ENCODE measurements at places on chromosomes 5 and 9.

- H3K4me3 ChIP-seq: peak overlapping the region; percentile 64
- DNase-seq: no peak
- no peaks in the 10 kb centered on the region for H3K27me3 ChIP-seq
- H3K4me1 ChIP-seq: peaks cover 11% of the 10 kb centered on the region
- H3K36me3 ChIP-seq: no peaks in the 10 kb centered on the region
- peak overlapping the region; percentile 92 for H3K27ac ChIP-seq
Measured at GRCh38 chr9:106861640-106862109, 1.3 kb upstream of the ZNF462 start.

DNA sequence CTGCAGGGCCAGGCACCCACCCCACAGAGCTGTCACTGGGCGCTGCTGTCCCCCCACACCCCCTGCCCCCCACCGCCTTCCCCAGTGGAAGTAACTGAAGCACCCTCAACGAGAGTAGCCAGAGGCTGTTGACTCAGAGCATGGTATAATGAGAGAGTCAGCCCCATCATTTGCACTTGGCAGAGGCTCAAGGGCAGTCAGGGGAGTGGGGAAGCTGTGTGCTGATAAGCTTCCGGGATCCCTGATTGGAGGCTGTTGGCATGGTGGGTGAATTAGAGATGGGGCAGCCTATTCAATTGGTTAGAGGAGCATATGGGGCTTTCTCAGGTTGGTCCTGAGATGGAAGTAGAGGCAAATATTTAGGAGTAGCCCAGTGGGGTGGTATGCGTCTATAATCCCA, 77.1 kb upstream of the GOLM1 start:
- H3K4me1 ChIP-seq: no peaks in the 10 kb centered on the region
- peak; percentile 3 for DNase-seq
- H3K36me3 ChIP-seq: no peaks in the 10 kb centered on the region
- no peaks in the 10 kb centered on the region for H3K27me3 ChIP-seq
- H3K27ac ChIP-seq: no peak overlapping the region

- H3K4me3 ChIP-seq: no peak overlapping the region
- no peaks in the 10 kb centered on the region for H3K4me1 ChIP-seq
- no peaks in the 10 kb centered on the region for H3K36me3 ChIP-seq
- no peak overlapping the region for H3K27ac ChIP-seq
- no peaks in the 10 kb centered on the region for H3K27me3 ChIP-seq
Measured at GRCh38 chr5:123000731-123001130, 35.8 kb downstream of the PPIC start.

- H3K27me3 ChIP-seq: no peaks in the 10 kb centered on the region
- H3K4me1 ChIP-seq: no peaks in the 10 kb centered on the region
- DNase-seq: no peak
- no peak overlapping the region for H3K27ac ChIP-seq
- no peak overlapping the region for H3K4me3 ChIP-seq
- no peaks in the 10 kb centered on the region for H3K36me3 ChIP-seq
Measured at GRCh38 chr5:139839918-139840317, 44.3 kb downstream of the PSD2 start.

GRCh38 chr5:1636981-1637638, 113.3 kb upstream of the LPCAT1 start:
- H3K36me3 ChIP-seq: no peaks in the 10 kb centered on the region
- H3K27me3 ChIP-seq: no peaks in the 10 kb centered on the region
- no peak for DNase-seq
- no peak overlapping the region for H3K27ac ChIP-seq

DNA sequence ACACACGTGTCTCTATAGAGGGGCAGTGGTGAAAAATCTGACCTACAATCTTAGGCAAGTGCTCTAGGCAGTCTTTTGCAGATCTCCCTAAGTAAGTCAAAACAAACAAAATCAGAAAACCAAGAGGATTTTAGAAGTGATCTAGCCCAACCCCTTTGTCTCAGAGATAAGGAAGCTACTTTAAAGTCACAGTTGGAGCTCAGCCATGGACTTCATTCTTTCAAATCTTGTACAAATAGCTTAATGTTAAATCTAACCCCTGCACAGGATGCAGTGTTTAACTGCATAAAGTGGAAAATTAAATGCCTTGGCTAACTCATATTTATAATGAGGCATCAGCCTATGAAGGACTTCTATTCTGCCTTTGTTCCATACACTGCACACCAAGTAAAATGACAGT, 135.1 kb upstream of the RFX3 start:
- H3K27ac ChIP-seq: peak overlapping the region; percentile 18
- no peak overlapping the region for H3K4me3 ChIP-seq
- H3K27me3 ChIP-seq: no peaks in the 10 kb centered on the region
- DNase-seq: no peak

- no peaks in the 10 kb centered on the region for H3K4me1 ChIP-seq
- H3K27me3 ChIP-seq: no peaks in the 10 kb centered on the region
- no peak overlapping the region for H3K27ac ChIP-seq
- no peak overlapping the region for H3K4me3 ChIP-seq
Measured at GRCh38 chr5:92659246-92659645, 921.8 kb downstream of the NR2F1-AS1 start.

GRCh38 chr9:133063500-133064231, 1.9 kb downstream of the CEL start:
- H3K27ac ChIP-seq: no peak overlapping the region
- no peak overlapping the region for H3K4me3 ChIP-seq
- H3K4me1 ChIP-seq: no peaks in the 10 kb centered on the region
- no peaks in the 10 kb centered on the region for H3K36me3 ChIP-seq
